Mesenchymal stem cell (in vitro differentiated cells and primary cell): ENCODE measurements at places on chromosomes 7 and 10.

DNA sequence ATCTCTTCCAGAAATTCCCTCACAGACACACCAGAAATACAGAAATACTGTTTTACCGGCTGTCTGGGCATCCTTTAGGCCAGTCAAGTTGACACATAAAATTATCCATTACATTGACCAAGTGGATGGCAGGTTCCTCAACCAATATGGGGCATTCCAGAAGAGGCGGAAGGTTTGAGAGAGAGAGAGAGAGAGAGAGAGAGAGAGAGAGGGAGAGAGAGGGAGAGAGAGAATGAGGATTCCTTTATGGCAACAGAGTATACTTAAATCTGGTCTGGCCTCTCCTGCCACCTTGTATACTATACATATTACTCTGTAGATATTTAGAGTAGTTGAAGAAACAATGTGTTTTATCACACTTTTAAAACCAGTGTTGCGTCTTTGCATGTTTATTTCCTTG, 214.1 kb downstream of the CAMK1D start:
- no peaks in the 10 kb centered on the region for H3K36me3 ChIP-seq
- no peak for DNase-seq
- H3K4me3 ChIP-seq: no peak overlapping the region
- H3K27ac ChIP-seq: no peak overlapping the region
- H3K27me3 ChIP-seq: no peaks in the 10 kb centered on the region

DNA sequence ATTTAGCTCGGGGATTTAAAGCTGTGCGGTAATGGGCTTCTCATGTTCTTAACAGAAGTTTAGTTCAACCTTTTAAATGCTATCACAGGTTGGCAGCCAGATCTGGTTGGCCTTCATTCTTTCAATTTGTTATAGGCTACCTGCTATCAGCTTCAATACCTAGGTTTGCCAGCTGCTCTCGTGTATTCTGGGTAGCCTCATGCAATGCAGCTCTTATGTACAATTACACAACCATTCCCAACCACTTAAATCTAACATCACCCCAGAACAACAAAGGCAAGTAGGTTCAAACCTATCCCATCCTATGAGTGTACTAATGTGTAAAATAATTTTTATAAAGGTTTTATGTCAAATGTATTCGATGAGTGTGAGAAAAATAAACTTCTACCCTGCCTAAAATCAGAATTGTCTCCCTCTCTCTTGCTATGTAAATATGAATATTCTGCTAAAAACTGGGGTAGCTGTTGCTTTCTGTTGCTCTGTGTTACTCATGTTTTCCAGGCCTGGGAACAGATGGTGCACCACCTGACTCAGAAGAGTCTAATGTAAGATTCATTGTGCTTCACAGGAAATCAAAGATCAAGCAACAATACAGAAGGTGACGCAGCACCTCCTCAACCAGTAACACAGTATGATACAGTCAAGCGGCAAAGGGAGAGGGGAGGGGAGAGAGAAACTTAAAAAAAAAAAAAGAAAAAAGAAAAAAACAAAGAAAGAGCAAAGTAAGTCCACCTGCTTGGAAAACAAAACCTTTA, 188.6 kb downstream of the ETV1 start:
- H3K27ac ChIP-seq: no peak overlapping the region
- H3K4me3 ChIP-seq: no peak overlapping the region
- no peaks in the 10 kb centered on the region for H3K36me3 ChIP-seq
- peaks cover 2% of the 10 kb centered on the region for H3K4me1 ChIP-seq

GRCh38 chr7:23604296-23604640, 7.1 kb downstream of the CCDC126 start:
- no peaks in the 10 kb centered on the region for H3K36me3 ChIP-seq
- H3K27me3 ChIP-seq: no peaks in the 10 kb centered on the region
- no peak overlapping the region for H3K4me3 ChIP-seq
- no peak overlapping the region for H3K27ac ChIP-seq

GRCh38 chr10:5918763-5919162, 28.7 kb downstream of the FBH1 start:
- H3K27me3 ChIP-seq: no peaks in the 10 kb centered on the region
- no peak overlapping the region for H3K27ac ChIP-seq
- peaks cover 68% of the 10 kb centered on the region for H3K36me3 ChIP-seq
- no peak overlapping the region for H3K4me3 ChIP-seq
- H3K4me1 ChIP-seq: no peaks in the 10 kb centered on the region
- no peak for DNase-seq

DNA sequence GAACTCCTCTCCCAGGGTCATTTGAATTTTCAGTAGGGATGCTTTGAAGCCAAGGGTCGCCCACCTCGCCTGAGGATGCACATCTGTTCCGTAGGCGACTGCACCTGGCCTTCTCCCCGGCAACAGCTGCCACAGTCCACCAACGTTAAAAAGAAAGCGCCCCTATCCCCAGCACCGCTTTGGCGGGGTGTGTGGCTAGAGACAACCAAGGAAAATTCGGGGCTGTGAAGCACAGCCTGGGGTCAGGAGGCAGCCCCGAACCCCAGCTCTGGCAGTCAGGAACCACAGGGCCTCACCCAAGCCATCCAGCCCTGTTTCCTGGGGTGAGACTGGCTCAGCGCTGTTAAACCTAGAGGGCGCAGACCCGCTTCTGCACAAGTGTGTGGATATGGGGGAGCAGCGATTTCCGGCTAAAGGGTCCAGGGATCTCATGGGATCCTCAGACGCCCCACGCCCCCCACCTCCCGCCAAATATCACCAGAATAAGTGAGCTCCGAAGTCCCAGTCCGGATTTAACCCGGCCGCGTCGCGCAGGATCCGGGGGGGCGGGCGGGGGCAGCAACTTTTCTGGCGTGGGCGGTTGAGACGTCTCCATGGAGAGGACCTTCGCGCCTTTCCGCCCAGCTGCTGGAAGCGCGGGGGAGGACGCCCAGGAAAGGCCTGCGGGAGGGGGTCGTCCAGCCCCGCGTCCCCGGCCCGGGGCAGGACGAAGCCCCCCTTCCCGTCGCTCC, 822 bp downstream of the ZC3HAV1L start:
- peak overlapping the region; percentile 93 for H3K4me3 ChIP-seq
- no peaks in the 10 kb centered on the region for H3K27me3 ChIP-seq
- peaks cover 16% of the 10 kb centered on the region for H3K36me3 ChIP-seq
- H3K4me1 ChIP-seq: peaks cover 19% of the 10 kb centered on the region
- no peak overlapping the region for H3K27ac ChIP-seq
- DNase-seq: peak; percentile 52

GRCh38 chr10:50382576-50383023, 131.3 kb upstream of the ASAH2 start:
- H3K27me3 ChIP-seq: no peaks in the 10 kb centered on the region
- no peak for DNase-seq
- H3K4me1 ChIP-seq: peaks cover 2% of the 10 kb centered on the region
- H3K36me3 ChIP-seq: no peaks in the 10 kb centered on the region
- no peak overlapping the region for H3K4me3 ChIP-seq

DNA sequence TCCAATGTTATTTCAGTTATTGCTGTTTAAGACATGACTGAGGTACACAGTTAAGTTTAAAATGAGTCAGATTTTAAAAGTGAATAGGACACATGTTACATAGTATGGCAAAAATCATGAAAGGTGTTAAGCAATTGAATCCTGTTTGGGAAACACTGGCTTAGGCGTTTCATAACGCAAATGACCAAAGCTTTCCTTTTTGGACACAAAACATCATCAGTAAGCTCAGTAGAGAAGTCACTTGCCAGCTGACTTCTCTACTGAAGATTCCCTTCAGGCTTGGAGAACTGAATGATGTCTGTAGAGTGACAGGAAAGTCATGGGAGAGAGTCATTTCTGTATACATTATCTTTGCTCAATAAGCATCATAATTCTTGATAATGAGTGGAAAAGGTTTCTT, 64.4 kb upstream of the RSBN1L start:
- no peaks in the 10 kb centered on the region for H3K4me1 ChIP-seq
- H3K27ac ChIP-seq: no peak overlapping the region
- H3K4me3 ChIP-seq: no peak overlapping the region
- H3K27me3 ChIP-seq: no peaks in the 10 kb centered on the region
- H3K36me3 ChIP-seq: peaks cover 28% of the 10 kb centered on the region

DNA sequence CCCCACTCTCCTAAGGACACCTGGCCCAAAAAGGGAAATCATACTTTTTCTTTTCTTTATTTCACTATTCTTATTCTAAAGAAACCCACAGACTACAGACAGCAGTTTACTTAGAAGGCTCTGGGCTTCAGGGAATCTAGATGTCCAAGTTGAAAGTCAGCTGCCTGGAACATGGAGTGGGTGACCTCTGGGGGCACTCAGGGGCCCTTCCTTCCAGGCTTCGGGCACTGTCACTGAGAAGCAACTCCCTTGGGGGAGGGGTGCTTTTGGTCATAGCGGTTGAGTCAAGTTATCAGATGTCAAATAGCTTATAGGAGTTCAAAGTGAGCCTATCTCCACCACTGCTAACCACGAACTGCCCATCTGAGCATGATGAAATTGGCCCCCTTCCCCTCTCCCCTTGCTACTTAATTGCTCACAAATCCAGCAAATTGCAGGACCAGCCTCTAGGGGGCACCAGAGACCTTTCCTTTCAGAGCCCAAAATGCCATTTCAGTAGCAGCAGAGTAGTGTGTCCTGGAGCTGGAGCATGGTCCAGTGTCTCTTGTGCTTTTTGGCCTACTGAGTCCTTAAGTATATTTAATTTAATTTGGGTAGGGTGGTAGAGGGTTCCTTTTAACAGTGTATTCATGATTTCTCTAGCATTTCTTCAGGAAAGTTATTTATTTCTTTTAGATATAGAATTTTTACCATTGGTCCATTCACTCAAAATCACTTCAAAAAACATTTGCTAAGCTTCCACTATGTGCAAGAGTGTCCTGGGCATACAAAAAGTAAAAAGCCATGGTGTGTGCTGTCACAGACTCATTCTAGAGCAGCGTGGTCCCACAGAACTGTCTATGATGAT, 463.8 kb downstream of the KCNMA1 start:
- H3K27ac ChIP-seq: no peak overlapping the region
- H3K27me3 ChIP-seq: no peaks in the 10 kb centered on the region
- H3K36me3 ChIP-seq: no peaks in the 10 kb centered on the region
- no peak overlapping the region for H3K4me3 ChIP-seq
